ENCODE measurements at places on chromosomes 5 and 9. TPM values are rescaled to one million over a fixed set of nuclear protein-coding genes. Genes with fewer than 3 reads are reported as not detected.

Gene PCDHGB2
- total RNA-seq = 0.28 TPM

DNA sequence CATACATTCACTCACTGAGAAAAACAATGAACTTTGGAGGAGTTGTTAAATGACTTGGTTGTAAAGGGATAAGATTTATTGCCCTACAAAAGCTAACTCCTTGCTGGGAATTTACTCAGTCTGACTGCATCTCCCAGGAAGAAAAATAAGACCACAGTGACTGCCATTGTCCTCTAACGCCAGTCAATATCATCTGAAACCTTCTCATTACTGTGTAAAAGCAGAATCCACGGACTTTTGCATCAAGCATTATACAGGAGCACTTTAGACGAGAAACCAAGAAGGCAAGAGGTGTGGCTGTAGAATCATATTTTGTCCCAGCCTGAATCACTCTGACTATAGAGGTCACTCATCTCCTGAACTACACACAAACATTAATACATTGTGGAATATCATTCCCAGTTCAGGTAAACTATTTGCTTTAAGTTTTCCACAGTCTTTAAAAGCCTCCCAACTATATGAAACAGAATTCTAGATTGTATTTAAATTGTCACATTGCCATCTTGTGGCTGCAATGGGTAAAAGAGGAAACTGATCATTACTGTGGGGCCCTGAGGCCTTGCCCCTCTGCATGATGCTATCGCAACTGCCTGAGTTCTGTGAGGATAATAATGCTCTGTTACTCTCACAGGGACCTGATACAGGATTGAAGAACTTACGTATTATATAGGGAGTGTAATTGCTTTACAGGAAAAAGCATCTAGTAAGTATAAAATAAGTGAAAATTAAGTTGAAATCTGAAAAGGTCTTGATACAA is 142.9 kb downstream of the SLCO4C1 start:
- H3K27ac ChIP-seq = no peak overlapping the region
- no peaks in the 10 kb centered on the region for H3K27me3 ChIP-seq

DNA sequence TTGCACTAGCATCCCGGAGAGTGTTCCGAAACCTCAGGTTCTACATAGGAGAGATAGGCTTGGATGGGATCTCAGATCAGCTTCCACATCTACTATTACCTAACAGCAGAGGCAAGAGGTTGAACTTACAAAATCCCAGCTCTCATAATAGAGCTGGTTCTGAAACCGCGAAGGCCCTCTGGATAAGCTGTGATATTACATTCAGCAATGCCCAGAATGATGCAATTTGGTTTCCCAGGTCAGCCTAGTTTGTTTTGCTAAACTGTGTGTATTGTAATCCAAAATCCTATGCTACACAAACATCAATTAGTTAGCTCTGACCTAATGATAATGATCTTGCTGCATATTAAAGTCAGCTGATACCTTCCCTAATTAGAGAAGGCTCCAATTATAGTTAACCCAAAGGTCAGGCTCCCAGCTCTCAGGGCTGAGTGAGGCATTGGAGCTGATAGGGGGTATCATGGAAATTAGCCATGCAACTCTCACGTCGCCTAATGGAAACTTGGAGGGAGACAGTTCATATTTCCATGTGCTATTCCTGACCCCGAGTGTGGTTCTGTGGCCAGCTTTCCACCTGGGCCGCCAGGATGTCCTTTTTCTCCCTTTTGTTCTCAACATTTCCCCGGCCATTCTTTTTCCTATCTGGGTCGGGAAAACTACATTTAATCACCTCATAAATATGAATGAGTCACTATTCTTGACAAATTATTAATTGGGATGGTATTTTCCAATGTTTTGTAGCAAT is 278.4 kb upstream of the IRX1 start:
- H3K27me3 ChIP-seq = peaks cover 49% of the 10 kb centered on the region
- no peaks in the 10 kb centered on the region for H3K36me3 ChIP-seq
- DNase-seq = no peak
- H3K4me1 ChIP-seq = no peaks in the 10 kb centered on the region

Gene WWC1
- total RNA-seq = 97.7 TPM

DNA sequence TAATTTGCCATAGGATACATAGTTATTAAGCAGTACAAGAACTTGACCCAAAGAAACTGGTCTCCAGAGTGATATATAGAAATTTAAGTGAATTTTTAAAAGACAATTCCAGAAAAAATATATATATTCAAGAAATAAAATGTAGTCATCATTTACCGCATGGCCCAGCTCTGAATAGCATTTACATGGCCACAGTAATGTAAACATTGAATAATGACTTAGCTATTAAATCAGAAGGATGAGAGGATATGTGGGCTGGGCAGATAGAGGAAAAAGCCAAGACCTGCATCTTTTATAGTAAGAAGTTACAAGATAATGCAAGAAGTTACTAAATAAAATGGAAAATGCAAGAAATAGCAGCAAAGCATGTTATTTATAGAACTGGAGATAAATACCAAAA is 405.2 kb upstream of the WWC1 start:
- no peak for DNase-seq
- H3K36me3 ChIP-seq = no peaks in the 10 kb centered on the region
- no peaks in the 10 kb centered on the region for H3K4me1 ChIP-seq
- H3K4me3 ChIP-seq = no peak overlapping the region
- peaks cover 4% of the 10 kb centered on the region for H3K27me3 ChIP-seq

DNA sequence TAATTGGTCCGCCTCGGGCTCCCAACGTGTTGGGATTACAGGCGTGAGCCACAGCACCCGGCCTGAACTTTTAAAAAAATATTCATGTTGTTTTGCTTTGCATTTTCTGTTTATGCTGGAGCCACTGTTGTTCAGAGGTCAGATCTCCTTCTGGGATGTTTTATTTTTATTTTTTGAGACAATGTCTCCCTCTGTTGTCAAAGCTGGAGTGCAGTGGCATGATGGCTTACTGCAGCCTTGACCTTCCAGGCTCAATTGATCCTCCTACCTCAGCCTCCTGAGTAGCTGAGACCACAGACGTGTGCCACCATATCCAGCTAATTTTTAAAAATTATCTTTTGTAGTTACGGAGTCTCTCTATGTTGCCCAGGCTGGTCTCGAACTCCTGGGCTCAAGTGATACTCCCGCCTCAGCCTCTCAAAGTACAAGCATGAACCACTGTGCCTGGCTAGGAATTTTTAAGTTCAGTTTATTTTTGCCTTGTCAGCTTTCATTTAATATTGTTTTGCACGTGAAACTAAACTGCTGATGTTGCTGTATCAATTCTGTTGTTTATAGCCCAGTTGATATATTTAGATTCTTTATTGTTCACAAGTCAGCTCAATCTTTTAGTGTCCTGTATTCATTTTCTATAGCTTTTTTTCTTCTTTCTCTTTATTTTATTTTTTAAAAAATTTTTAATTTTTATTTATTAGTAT is 13.7 kb downstream of the TMEFF1 start:
- no peak overlapping the region for H3K27ac ChIP-seq
- no peaks in the 10 kb centered on the region for H3K4me1 ChIP-seq
- H3K27me3 ChIP-seq = no peaks in the 10 kb centered on the region
- no peaks in the 10 kb centered on the region for H3K36me3 ChIP-seq
- H3K4me3 ChIP-seq = no peak overlapping the region
- DNase-seq = no peak

DNA sequence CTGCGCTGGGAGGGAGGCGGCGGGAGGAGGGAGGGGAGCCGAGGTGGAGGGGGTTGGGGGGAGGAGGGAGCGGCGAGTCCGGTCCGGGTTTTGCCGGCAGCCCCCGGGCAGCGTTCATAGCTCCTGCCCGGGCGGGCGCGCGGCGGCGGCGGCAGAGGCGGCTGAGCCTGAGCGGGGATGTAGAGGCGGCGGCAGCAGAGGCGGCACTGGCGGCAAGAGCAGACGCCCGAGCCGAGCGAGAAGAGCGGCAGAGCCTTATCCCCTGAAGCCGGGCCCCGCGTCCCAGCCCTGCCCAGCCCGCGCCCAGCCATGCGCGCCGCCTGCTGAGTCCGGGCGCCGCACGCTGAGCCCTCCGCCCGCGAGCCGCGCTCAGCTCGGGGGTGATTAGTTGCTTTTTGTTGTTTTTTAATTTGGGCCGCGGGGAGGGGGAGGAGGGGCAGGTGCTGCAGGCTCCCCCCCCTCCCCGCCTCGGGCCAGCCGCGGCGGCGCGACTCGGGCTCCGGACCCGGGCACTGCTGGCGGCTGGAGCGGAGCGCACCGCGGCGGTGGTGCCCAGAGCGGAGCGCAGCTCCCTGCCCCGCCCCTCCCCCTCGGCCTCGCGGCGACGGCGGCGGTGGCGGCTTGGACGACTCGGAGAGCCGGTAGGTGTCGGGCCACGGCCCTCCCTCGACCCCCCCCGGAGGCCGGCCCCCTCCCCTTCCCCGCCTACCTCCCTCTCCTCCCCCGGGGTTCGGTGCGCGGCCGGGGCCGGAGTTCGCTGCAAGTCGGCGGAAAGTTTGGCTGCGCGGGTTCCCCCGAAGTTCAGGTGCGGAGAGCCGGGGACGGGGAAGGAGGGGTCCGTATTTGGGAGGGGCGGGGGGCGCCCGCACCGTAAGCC is at the start of gene CXXC5:
CXXC5 (plus strand) TSS at position 145 of the 877 bp plus-strand sequence. CDS start 32,175 bp downstream, outside the sequence.
- H3K4me3 ChIP-seq = peak within 1 kb of the TSS; percentile 97
- peak; percentile 63 for DNase-seq
- peaks cover 65% of the 10 kb centered on the region for H3K4me1 ChIP-seq
- H3K36me3 ChIP-seq = no peaks in the 10 kb centered on the region

DNA sequence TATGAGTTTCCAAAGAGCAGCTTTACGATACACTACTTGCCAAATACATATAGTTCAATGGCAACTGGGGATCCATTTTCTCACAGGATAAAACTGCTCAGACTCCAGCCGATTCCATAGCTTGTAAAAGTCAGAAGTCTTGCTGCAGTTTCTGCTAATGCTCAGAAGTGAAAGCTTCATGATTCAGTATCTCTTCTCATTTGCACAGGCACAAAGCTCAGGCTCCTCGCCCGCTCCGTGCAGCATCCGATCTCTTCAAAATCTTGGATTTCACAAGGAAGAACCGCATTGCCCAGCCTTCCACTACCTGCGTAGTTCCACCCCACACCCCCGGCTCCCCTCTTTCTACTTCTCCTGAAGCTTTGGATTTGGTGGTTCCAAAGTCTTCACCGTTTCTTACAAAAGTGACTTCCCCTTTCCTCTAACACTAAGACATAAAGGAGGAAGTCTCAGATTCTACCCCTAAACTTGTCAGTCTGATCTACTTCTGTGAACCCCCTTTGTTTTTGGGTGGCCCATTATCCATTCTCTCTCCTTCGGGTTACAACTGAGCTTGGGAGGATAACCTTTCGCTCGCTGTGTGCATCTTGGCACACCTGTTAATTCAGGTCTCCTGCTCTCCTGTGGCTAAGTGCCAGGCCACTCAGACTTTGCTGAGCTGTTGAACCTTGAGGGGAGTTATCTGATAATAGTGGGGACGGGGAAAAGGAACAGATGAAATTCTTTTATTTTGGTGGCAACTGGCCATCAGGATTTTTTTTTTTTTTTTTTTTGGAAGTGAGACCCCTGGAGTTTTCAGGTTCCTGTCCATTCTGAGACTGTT is 194.1 kb downstream of the GNA14 start:
- no peak overlapping the region for H3K4me3 ChIP-seq
- no peak for DNase-seq
- H3K27ac ChIP-seq = no peak overlapping the region
- no peaks in the 10 kb centered on the region for H3K36me3 ChIP-seq
- H3K27me3 ChIP-seq = no peaks in the 10 kb centered on the region
- H3K4me1 ChIP-seq = peaks cover 5% of the 10 kb centered on the region

DNA sequence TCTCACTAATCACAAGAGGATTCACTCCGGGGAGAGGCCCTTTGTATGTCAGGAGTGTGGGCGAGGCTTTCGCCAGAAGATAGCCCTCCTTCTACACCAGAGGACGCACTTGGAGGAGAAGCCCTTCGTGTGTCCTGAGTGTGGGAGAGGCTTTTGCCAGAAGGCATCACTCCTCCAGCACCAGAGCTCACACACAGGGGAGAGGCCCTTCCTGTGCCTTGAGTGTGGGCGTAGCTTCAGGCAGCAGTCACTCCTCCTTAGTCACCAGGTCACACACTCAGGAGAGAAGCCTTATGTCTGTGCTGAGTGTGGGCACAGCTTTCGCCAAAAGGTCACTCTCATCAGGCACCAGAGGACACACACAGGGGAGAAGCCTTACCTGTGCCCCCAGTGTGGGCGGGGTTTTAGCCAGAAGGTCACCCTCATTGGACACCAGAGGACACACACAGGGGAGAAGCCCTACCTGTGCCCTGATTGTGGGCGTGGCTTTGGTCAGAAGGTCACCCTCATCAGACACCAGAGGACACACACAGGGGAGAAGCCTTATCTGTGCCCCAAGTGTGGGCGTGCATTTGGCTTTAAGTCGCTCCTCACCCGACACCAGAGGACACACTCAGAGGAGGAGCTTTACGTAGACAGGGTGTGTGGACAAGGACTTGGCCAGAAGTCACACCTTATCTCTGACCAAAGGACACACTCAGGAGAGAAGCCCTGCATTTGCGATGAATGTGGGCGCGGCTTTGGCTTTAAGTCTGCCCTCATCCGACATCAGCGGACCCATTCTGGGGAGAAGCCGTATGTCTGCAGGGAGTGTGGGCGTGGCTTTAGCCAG is 27.8 kb downstream of the NUTM2F start:
- no peaks in the 10 kb centered on the region for H3K4me1 ChIP-seq
- no peaks in the 10 kb centered on the region for H3K27me3 ChIP-seq
- no peak overlapping the region for H3K27ac ChIP-seq
- no peak overlapping the region for H3K4me3 ChIP-seq
- no peak for DNase-seq

- DNase-seq = no peak
- H3K27me3 ChIP-seq = no peaks in the 10 kb centered on the region
- H3K36me3 ChIP-seq = peaks cover 12% of the 10 kb centered on the region
- H3K4me1 ChIP-seq = peaks cover 22% of the 10 kb centered on the region
These were observed 1.3 kb upstream of the EXOSC2 start for GRCh38 chr9:130692321-130692720.

- no peak for DNase-seq
- H3K36me3 ChIP-seq = peaks cover 20% of the 10 kb centered on the region
- no peak overlapping the region for H3K4me3 ChIP-seq
- H3K4me1 ChIP-seq = no peaks in the 10 kb centered on the region
- H3K27ac ChIP-seq = no peak overlapping the region
These were observed 35.3 kb downstream of the NDFIP1 start for GRCh38 chr5:142143878-142144277.

DNA sequence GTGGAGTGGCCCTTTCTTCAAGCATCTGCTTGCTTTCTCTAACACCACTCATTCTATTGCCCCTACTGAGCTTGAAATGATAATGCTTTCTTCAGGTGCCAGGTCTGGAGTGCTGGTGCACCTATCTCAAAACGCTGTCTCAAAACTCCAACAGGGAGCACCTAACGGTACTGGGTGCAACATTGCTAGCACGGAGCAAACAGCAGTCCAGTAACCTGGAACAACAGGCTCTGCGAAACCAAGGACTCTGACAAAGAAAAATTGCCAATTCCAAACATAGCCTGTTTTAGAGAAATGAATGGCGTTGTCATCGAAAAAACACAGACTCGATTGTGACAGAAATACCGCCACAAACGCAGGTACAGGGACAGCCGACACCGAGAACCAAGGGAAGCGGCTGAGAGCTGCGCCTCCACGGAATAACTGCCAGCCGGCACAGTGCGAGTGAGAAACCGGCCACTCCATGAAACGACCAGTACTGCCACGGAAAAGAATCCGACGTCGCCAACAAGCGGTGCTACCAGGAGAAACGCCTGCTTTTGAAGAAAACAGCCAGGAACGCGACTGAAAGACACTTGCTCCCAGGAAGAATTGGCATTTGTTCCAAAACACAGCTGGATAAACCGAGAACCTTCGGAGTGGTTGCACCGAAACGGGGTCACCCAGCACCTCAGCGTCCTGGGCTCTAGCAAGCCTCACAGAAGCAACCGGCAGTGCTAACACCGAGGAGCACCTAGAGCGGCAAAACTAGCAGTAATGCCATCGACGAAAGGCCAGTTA is 3.1 kb downstream of the ANXA2R start:
- no peak for DNase-seq
- no peak overlapping the region for H3K27ac ChIP-seq
- 0 out of 2 replicates have a peak, but pooled peaks cover 5% of the 10 kb centered on the region for H3K36me3 ChIP-seq

Data from PC-9 (cell line).